Activated naive CD4-positive, alpha-beta T cell (primary cell): ENCODE measurements at places on chromosomes 3 and 15.

DNA sequence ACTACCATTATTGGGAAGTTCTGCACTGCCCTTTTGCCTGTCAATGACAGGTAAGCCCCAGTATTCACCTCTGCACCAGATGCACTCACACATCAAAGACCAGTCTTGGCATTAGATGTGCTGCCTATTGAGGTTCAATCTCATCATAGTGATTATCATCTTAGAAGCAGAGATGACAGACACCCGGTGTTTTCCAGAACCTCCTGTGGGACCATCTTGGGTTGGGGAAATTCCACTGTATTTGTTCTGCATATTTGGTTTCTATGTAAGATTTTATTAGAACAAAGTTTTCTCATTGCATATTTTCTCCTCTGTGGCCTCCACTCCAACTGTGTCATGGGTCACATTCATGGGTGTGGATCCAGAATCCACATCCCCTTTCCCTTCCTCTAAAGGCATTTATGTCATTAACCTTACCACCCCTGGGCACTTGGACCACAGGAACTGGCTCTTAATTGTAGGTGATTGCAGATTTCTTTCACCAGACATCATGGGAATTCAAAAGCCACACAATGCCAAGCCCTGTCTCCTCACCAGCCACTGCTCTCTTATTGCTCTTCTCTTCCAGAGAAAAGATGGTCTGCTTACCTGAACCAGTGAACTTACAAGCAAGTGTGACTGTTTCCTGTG lies 31.2 kb downstream of the PLA1A start:
- no peak for DNase-seq

GRCh38 chr3:109047366-109047765 lies 70.6 kb downstream of the MORC1 start:
- DNase-seq: no peak

DNA sequence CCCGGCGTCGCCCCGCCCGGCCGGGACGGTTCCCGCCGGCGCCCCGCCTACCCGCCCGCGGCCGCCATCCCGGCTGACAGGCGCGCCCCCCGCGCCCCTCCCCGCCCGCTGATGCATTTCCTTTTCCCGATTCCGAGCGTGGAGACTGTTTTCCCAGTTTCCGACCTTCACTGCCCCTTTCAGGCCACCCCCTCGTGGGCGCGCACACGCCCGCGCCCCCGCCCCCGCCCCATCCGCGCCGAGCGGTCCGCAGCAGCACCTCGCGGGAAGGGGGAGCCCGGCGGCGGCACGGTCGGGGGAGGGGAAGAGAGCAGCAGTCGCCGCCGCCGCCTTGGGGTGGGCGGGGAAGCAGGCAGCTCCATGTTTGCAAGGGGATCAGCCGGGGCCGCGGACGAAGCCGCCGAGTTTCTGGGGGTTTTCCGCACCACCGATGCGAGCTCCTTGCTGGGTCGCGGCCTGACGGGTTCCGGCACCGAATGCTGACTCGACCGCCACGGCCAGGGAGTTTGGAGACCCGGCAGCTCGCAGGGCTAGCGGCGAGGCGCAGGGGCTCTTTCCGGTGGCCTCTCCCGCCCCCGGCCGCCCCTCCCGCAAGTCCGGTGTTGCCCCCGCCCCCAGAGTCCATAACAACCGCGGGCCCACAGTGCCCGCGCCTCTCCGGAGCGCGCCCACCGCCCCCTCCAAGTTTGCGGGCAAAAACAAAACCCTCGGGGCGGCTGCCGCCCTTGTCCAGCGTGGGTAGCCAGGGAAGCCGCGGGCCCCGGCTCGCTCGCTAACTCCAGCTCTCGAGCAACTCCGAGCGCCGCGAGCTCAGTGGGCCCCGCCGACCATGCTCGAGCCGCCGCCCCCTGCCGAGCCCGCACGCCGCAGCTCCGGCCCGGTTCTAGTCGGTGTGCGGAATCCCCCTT lies 3.2 kb upstream of the SIN3A start:
- peak; percentile 60 for DNase-seq

GRCh38 chr3:15499536-15499935 lies 22.0 kb downstream of the COLQ start:
- no peak for DNase-seq

DNA sequence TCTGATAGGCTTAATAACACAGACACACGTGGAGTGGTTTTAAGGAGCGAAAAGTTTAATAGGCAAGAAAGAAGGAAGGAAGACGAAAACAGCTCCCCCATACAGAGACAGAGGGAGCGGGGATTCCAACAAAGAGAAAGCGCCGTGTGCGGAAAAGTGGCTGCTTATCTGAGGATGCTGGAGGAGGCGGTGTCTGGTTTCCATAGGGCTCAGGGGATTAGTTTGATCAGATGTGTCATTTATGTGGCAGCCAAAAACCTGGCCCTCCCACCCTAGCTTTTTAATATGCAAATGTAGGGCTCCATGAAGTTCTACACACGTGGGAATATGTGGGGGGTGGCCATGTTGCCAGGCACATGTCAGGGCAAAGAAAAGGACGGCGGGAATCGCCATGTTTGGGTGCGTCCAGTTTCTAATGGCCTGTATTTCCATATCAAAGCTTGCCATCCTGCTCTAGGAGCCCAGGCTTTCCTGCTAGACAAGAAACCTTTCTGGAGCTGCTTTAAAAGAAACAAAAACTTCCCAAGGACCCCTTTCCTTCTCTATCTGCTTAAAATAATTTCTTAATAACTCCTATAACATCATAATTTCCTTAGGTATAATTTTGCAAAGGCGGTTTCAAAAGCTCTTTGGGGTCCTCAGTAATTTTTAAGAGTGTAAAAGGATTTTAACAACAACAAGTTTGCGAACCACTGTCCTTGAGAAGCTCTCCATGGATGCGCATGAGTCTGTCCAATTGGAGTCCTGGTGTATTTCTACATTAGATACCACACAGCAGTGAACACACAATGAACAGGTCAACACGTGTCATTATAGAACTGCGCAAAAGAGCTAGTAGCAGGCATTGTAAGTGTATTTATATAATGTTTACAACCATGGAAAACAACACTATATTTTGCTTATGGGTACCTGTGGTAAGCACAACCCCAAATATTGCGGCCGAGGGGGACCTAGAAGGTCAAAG lies 622 bp upstream of the ZNF589 start:
- DNase-seq: no peak

DNA sequence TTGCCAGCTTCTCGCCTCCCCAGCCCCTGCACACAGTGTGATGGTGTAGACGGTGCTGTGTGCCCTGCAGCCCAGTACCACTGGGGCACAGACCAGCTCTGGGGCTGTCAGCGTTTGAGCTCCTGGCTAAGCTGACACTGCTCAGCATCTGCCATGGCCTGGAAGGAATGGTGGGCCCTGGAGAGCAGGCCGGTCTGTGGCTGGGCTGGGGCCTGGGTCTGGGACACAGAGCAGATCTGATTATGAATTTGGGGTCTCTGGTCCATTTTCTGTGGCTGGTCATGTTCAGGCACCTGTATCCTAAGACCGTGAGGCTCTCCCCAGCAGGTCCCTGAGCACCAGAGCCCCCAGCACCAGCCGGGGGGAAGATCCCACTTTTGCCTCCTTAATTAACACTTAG lies 34.7 kb downstream of the HCN4 start:
- DNase-seq: no peak

GRCh38 chr15:52080031-52080430 lies 32.5 kb downstream of the BCL2L10 start:
- DNase-seq: no peak

GRCh38 chr3:111803123-111803593 lies 55.9 kb upstream of the PHLDB2 start:
- DNase-seq: no peak

- DNase-seq: no peak
These were observed 12.3 kb upstream of the CTDSPL start for GRCh38 chr3:37849146-37849923.

- no peak for DNase-seq
These were observed 16.7 kb downstream of the GRAMD2A start for GRCh38 chr15:72180761-72181324.

DNA sequence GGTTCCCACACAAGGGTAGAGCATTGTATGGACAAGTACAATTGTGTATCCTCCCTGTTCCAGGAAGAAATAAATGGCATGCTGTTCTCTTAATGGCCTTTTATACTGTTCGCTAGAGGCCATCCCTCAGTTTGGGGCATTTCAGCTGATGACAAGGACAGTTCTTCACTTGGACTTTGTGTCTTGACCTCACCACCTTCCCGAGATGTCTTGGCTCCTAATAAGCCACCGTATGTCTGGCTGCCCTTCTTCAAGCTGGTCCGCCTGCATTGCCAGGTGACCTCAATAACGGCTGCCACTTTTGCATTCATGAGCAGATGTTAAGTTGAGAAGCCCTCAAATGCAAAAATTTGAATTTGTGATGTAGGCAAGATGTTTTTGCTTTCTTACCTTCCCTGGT lies 24.1 kb downstream of the ZBTB38 start:
- DNase-seq: no peak

- DNase-seq: no peak
These were observed 134.7 kb downstream of the MAGI1 start for GRCh38 chr3:65904016-65904415.

DNA sequence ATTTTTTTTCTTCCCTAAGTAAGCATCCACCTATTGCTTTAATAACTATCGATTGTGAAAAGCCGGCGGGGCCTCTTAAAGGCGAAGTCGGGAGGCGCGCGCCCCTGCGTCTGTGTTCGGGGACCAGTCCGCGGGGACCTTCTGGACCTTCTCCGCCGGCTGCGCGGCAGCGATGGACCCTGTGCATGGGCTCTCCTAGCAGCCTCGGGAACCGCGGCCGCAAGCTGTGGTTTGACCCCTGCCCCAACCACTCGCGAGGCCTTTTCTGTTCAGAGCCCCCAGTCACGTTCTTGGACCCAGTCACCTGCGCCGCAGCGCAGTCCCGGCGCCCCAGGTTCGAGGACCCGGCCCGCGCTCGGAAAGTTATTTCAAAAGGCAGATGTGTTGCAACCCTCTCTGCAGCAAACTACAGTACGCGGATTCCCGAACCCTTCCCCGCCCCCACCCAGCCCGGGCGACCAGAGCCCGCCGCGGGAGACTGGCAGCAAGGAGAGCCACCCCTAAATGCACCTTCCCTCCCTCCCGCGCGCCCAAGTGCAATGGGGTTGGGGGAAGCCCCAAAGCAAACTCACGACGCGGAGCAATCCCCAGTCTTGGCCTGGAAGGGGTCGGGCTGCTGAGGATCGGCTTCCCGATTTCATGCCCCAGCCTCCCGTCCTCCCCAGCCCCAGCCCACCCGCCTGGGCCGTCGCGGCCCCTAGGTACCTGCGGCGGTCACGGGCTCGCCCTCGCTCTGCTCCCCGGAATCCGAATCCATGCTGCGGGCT lies 684 bp downstream of the TNFAIP8L3 start:
- DNase-seq: no peak

DNA sequence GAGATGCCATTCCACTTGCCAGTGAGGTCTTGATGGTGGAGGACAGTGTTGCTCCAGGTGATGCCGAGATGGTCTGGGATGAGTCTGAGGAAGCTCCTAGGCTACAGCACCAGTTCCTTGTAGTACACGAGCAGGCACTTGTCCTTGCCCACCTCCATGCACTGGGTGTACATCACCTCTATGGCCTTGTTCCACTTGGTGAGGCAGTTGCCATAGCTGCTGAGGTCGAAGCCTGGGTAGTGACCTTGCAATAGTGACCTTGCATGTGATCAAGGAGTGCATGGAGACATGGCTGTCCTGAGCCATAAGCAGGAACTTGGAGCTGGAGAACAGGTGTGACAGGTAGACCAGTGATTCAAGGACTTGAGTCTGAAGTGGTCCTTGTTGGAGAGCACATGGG lies 47.6 kb downstream of the CDIN1 start:
- no peak for DNase-seq

GRCh38 chr3:59764171-59764570 lies 714.3 kb upstream of the CFAP20DC start:
- no peak for DNase-seq

- DNase-seq: no peak
These were observed 254.3 kb downstream of the CLSTN2 start for GRCh38 chr3:140189267-140189666.

GRCh38 chr3:131960324-131960723 lies 74.5 kb downstream of the CPNE4 start:
- DNase-seq: no peak

DNA sequence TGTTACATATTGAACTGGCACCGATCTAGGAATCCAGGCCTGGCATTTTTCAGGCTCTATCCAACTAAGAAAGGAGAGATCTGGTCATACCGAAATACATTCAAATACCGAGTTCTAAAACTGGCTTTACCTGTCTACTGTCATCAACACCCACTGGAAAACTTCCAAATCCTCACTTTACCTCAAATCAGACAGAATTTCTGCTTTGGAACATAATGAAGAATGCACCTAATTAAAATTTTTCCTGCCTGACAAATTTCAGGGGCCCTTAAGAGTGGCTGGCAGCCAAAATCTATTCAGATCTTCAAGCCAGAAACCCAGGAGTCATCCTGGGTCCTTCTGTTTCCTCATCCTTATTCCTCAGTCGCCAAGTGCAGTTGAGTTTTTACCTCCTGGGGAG lies 198.6 kb upstream of the FEZF2 start:
- DNase-seq: no peak

GRCh38 chr15:41377978-41378377 lies 24.3 kb downstream of the NDUFAF1 start:
- no peak for DNase-seq

- no peak for DNase-seq
These were observed 3.0 kb downstream of the MYL3 start for GRCh38 chr3:46860017-46860809.
